M059J (cell line): ENCODE measurements at places on chromosomes 6 and 20.

- DNase-seq, result peak; percentile 74
Observed at GRCh38 chr6:131029626-131030297, 33.3 kb downstream of the EPB41L2 start.

- DNase-seq, result no peak
Observed at GRCh38 chr6:13629459-13630116, 14.5 kb downstream of the NOL7 start.

DNA sequence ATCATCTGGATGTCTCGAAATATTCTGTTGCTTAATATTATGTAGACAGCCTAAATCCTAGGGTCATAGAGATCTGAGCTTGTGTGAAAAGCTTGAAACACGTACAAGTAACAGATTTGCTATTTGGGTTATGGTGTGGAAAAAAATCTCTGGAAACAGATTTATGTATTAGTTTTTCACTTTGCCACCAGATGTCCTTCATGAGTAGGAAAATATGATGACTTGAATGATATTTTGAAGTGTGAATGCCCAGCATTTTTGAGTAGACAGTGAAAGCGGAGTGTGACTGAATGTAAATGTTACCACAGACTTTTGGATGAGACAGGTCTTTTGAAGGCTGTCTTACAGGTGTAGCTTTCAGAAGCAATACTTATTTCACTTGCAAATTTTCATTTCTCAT is 4.2 kb upstream of the BMP6 start:
- DNase-seq, result peak; percentile 43

DNA sequence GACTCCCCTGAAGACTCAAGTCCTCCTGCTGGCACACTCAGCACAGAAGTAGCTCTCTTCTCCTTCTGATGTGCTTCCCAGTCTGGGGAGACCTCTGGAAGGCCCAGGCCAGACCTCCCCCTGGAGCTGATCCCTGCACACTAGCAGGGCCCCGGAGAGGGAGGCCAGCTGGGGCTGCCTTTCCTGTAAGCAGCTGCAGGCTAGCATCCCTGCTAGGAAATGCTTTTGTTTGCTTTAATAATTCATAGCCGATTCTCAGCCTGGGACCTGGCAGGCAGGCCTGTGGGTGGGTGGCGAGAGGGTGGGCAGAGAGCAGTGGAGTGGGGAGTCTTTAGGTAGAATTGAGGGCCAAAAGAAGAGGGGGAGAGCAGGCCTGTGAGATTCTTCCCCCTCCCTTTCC is 5.2 kb downstream of the EBF4 start:
- no peak for DNase-seq

DNA sequence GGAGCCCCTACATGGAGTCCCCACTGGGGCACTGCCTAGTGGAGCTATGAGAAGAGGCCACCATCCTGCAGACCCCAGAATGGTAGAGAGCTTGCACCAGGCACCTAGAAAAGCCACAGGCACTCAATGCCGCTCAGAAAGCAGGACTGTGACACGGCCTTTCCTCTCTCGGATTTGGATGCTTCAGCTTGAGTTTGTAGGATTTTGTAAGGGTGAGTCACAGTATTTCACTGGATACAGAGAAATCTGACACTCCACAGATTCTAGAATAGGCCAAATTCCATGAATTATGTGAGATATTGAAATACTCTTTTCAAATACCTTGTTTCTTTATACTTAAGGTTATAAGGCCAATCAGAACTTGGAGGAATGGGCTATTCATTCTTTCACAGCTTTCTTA is 424.5 kb downstream of the HTR1B start:
- DNase-seq, result peak; percentile 64

- DNase-seq, result no peak
Observed at GRCh38 chr6:95240514-95240913, 336.8 kb upstream of the MANEA start.
